ENCODE measurements at places on chromosomes 1 and 21.

- DNase-seq, result peak; percentile 19
These were observed 5.7 kb downstream of the KRTCAP2 start for GRCh38 chr1:155167166-155168104.

GRCh38 chr1:221753828-221754188 is 11.9 kb upstream of the DUSP10 start:
- DNase-seq, result no peak

DNA sequence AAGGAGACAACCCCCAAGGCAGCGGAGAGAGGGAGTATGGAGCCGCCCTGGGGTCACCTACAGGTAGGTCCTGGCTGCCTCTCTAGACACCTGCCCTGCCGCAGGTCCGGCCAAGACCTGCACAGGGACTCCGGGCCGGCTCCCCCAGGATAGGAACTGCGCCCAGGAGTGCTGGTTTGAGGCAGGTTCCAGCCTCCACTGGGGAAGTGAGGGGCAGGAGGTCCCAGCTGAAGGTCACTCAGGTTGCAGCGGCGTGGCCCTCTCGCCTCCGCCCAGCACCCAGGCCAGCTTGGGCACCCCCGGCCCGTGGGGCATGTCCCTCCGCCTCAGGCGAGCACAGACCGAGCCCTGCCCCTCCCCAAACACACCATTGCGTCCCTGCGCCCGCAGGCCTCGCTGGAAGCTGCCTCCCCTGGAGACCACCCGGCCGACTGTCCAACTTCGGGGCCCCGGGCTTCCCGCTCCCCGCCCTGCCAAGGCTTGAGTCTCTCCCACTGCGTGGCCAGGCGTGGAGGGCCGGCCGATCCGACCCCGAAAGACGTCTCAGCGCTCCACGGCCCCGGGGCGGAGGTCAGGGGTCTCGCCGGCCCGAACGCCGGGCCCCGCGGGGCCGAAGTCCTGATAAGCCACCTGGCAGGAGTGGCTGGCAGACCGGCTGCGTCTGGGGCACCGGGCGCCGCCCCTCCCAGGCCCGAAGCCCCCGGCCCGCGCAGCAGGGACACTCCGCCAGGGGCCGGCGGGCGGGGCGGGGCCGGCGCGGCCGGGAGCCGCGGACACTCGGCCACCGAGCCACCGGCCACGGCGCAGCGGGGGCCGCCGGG is 1.4 kb upstream of the SKI start:
- DNase-seq, result no peak

GRCh38 chr1:18109756-18110597 is 2.4 kb downstream of the IGSF21 start:
- DNase-seq, result no peak

GRCh38 chr1:5753549-5754421 is 238.4 kb downstream of the NPHP4 start:
- no peak for DNase-seq

- no peak for DNase-seq
These were observed 52.6 kb upstream of the ZSWIM5 start for GRCh38 chr1:45259053-45259452.

DNA sequence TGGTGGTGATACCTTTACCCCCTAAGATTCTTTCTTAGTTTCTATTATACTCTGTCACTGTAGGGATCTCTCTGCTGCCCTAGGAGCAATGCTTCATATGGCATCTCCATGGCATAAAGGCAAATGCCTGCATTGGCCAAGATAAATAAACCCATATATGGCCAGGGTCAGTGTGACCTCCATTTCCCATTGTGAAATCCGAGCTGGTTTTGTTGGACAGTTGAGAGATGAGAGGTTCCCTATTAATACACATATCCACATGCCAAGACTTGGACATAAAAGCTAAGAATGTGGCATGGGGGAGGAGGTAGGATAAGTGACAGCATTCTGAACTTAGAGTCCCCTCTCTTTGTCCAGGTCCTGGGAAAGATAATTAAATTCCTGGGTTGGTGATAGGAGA is 1.4 kb downstream of the TPM3 start:
- no peak for DNase-seq

- DNase-seq, result peak; percentile 19
These were observed 179.2 kb downstream of the ATG4C start for GRCh38 chr1:62962901-62963776.

DNA sequence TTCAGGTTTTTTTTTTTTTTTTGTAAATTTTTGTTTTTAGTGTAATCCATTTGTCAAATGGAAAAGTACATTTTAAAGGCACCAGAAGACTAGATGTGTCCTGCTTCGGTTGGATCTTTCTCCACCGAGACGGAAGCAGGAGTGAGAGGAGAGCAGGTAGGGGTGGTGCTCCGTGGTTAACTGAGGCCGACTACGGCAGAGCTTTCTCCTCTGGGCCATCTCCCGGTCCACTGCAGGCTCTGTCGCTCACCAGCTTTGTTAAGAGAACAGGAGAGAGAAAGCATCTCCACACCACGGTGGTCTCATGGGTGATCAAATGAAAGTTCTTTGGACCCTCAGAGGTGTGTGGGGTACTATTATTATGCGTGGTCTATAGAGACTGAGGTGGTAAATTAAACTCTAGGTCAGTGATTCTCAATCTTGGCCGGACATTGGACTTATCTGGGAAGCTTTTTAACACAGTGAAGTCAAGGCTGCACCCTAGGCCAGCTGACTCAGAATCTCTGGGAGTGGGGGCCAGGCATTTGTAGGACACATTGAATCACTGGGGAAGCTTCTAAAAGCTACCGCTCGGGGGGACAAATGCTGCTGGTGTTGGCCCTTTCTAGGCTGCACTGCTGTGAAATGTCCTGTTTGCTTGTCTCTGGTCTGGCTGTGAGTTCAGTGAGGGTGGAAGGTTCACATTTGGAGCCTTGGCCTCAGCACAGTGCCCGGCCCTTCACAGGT is 25.0 kb downstream of the ABCA4 start:
- DNase-seq, result no peak

DNA sequence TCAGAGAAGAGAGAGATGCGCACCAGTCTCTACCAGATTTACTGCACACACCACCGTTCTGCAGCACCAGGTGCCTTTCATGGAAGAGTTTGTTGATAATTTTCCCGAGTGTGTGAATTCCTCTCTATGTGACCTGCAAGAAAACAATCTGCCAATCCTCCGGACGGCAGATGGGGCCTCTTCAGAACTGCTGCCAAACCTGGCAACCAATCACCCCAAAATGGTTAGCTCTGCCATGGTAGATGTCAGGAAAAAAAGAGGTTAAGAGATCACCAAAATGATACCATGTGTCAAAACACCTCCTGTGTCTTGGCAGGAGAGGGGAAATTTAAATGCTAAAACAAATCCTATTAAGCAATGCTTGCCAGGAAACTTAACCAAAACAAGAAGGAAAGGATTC is 96.5 kb downstream of the DAB1 start:
- DNase-seq, result no peak

DNA sequence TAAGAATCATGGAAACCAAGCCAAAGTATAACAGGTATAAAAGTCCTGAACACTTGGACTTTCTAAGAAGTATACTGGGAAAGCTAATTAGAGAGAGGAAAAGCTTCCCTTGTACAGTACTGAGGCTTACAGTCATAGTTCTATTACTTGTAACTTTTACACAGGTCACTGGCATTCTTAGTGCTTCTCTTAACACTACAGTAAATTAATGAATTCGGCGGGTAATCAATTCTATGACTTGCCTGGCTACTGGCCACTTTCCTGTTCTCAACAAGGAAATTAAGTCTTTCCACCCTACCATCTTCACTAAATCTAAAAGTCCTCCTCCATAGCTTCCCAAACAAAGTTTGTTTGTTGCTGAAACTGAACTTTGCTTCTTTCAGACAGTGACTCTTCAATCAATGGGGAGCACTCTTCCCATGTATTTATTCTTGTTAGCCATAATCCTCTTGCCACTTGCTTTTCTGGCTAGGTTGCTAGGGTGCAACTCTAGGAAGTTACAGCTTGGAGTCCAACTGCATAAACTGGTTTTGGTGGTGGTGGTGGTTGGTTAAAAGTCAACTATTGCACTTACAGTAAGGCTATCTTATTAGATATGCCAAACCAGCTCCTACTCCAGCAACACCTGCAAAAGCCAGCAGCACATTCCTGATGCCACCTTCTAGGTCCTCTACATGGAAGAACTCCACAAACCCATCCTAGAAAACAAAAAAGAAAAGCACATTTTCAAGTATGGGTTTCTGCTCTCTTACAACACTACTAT is 2.4 kb downstream of the MCL1 start:
- no peak for DNase-seq

DNA sequence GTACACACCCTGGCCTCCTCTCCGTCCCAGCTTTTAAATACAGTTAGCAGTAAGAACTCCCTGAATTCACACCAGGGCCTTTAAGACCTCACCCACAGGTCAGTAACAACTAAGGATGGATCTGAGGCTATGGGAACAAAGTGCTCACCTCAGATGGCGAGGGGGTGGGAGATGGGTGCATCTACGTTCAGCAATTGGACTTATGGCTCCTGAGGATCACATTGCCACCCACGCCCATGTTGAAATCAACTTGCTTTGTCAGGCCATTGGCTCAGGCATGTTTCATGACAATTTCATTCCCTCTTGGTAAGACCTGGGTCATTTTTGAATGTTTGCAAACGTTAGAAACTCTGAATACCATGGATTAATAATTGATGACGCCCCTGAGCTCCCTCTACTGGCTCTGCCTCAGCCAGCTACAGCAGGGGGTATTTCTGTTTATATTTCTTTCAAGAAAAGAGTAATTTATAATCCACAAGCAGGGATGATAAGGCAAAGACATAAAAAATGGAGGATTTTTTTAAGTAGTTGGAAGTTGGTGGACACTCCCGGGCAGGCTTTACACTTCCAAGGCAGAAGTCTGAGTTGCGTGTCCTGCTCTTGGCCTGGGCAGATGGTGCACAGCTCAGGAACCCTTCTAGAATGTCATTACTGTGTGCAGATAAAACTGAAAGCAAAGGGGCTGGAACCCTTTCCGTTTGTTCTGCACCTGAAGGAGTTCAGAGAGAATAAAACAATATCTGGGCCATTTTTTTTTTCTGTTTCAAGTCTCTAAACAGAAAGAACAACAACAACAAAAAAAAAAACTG is 13.7 kb upstream of the LBR start:
- no peak for DNase-seq

GRCh38 chr1:43069461-43070050 is 102.5 kb downstream of the EBNA1BP2 start:
- DNase-seq, result no peak

DNA sequence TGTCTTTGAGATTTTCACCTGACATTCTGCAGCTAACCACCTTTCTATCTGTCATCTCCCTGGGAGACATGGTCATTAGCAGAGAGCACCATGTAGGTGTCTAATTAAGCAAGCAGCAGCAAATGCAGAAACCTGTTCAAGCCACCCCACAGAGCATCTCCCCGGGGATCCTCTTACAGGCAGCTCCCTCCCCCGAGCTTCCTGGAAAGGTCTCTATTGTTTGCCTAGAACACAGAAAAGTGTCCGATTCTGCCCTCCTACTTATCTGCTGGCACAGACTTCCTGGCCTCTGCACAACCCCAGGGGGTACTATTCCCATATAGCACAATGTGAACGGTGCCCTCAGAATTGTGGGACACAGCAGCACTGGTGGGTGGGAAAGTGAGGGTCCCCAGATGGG is 46.1 kb downstream of the PLEKHA6 start:
- DNase-seq, result peak; percentile 77

DNA sequence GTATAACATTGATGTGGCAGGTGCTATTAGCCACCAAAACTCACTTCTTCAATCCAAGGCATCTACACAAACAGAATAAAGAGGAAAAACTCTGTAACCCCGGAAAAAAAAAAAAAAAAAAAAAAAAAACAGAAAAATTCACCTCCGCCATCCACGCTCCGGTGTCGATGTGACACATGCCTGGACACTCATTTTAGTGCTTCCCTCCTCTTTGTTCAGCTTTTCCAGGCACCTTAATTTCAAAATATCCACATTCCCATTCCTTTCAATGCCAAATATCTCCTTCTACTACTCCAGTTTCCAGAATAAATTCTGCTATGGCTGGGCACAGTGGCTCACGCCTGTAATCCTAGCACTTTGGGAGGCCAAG is 5.8 kb upstream of the RERE start:
- DNase-seq, result no peak

- peak; percentile 3 for DNase-seq
These were observed 191.6 kb upstream of the ZC3H12A start for GRCh38 chr1:37282764-37283163.

DNA sequence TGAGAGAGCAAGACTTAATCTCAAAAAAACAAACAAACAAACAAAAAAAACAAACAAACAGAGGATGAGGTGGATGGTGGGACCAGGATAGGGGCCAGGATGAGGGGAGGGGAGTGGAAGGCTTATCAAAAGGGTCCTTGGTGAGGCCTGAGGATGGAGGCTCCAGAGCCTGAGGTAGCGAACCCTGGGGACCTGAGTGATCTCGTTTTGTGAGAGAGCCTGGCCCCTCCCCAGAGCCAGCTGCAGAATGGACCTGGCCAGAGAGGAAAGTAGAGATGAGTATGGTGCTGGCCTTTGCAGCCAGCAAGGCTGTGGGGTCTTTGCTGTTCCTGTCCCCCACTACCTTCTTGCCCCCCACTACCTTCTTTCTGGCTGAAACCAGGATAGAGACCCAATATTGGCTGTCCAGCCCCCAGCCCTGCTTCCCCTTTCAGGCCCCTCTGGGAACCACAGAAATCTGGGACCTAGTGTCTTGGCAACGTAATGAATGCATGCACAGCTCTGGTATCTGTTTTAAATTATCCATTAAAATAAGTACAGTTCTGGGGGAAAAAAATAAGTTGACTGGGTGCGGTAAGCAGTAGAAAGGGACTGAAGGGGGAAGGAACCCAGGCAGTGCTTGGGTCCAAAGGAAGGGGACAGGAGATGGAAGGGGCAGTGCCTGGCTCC is 1.1 kb upstream of the LMNA start:
- no peak for DNase-seq

DNA sequence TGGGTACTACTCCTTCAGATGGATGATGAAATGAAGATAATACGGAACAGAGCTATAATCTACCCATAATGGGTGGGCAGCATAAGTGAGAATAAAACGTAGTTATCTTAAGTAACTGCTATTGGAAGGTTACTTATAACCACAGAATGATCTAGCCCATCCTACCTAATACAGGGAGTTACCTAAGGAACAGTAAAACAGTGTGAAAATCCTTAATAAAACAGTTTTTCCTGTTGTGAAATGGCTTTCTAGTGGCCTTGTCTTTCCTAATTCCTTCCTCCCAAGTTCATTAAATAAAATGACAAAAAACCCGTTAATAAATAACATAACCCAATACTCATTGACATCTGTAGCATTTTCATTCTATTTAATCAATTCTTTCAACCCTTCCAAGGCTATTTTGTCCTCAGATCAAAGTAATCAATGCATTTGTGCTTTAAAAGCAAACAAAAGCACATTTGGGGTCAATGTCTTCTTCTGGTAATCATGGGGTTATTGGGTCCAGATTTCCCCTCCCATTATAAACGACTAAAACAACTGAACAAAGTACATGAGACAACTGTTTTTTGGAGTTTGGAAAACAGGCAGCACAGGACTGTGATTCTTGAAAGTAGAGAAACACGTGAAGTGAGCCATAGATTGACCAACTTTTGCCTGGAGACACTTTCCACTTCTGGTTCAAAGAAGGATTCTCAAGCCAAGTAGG is 42.0 kb downstream of the PAPPA2 start:
- no peak for DNase-seq

GRCh38 chr1:9960706-9961562 is 17.7 kb downstream of the NMNAT1 start:
- peak; percentile 90 for DNase-seq
